ENCODE measurements at places on chromosomes 2 and 18.
A peak's percentile ranks its signal among the peaks of the same experiment; 100 is the strongest.

GRCh38 chr2:62964671-62965070 is 86.0 kb upstream of the OTX1 start:
- no peak for DNase-seq

GRCh38 chr2:6254441-6254840 is 562.3 kb downstream of the SOX11 start:
- no peak for DNase-seq

DNA sequence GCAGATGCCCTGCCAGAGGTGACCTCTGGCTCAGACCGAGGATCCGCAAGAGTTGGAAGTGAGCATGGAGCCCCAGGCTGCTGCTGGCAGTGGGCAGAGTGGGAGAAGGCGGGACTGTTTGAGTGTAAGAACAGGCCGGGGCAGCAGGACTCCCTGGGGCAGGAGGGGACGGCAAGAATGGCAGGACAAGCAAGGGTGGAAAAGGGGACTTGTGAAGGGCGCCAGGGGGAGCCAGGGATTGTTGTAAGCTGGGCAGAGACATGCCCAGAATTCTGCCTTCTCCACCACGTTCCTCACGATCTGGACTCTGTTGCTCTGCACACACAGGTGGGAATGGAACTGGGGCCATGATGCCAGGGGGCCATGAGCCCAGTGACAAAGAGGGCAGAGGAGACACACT is 72.3 kb upstream of the TMEM200C start:
- DNase-seq = no peak

DNA sequence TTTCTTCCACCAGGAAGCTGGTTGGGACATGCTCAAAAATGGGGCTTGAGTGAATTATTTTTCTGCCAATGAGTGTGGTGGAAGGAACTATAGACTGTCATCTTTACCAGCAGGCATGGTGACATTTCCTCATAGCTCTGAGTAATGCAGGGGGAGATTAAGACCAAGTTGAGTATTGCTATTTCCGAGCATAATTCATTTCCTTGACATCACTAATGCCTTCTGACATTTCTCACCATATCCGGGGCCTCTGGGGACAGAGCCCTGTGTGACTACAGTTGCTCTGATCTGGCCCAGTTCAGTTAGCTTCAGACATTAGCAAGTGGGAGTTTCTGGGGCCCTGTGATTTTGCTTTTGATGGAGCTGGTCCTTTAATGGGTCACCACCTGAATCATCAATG is 410.4 kb downstream of the MEIS1 start:
- no peak for DNase-seq

DNA sequence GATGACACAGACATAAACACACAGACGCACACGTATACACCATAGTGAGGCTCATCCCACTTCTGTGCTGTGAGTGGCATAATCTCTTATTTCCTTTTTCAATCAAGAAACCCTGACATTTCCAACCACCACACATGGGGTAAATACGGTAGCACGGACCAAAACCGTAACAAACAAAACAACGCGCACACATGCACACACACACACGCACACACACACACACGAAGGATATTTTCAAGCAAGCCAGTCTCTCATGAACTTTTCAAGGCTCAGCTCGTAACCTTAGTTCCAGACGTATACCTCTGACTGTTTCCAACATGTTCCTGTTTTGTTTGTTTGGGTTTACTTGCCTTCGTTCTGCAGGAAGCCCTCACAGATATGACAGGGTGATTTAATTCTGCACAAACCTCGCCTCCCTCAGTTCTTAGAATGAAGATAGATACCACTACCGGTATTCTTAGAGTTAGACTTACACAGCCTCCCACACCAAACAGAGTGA is 119.8 kb downstream of the BCL2 start:
- peak; percentile 71 for DNase-seq

GRCh38 chr18:32899819-32900218 is 127.0 kb upstream of the KLHL14 start:
- DNase-seq = no peak

DNA sequence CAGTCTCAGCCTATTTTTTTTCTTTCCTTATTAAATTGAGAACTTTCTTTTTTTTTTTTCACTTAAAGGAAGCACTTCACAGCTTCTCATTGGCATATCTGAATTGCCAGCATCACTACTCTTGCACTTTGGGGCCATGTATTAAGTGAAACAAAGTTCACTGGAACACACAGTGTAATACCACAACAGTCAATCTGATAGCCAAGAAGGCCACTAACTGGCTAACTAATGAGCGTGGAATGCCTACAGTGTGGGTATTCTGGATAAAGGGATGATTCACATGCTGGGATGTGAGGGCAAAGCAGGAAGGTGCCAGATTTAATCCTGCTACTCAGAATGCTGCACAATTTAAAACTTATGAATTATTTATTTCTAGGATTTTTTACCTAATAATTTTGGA is 11.7 kb upstream of the C18orf63 start:
- no peak for DNase-seq

- no peak for DNase-seq
These were observed 3.6 kb downstream of the CELF4 start for GRCh38 chr18:37561986-37562385.

- DNase-seq = no peak
These were observed 215.9 kb upstream of the HDAC4 start for GRCh38 chr2:239616729-239617128.

DNA sequence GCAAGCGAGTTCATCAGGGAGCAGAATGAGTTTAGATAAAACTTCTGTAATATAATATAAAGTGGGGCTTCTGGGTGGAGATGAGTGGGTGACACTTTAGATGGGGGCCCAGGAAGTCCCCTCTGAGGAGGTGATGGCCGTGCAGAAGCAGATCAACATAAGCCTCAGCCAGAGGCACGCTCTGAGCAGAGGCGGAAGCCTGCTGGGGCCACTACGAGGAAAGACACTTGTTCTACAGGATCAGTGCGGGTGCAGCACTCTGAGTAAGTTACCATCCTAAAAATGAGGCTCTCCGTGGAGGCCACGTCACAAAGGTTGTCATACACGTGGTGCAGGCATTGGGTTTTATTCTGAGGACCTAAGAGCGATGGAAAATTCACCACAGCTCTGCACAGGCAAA is 22.3 kb downstream of the TMEM18 start:
- peak; percentile 24 for DNase-seq

GRCh38 chr2:45898819-45899218 is 247.3 kb downstream of the PRKCE start:
- no peak for DNase-seq

DNA sequence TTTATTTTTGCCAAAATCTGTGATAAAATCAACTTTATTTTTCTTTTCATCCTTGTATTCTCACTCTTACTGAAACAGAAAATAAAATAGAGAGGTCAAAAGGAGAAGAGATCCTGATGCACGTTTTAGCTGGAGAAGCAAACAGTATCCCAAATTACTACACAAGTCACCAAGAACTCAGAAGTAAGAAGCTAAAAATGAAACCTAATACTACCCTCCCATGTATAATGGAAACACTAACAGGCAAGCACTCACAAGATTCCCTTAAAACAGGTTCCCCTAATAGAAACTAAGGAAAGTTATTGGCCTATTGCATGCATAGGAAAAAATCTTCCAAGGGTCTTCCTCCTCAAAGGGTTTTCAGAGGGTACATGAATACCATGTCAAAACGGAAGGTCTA is 927.0 kb downstream of the ERBB4 start:
- DNase-seq = no peak

- no peak for DNase-seq
These were observed 182.1 kb upstream of the ZEB2 start for GRCh38 chr2:144702051-144702450.

DNA sequence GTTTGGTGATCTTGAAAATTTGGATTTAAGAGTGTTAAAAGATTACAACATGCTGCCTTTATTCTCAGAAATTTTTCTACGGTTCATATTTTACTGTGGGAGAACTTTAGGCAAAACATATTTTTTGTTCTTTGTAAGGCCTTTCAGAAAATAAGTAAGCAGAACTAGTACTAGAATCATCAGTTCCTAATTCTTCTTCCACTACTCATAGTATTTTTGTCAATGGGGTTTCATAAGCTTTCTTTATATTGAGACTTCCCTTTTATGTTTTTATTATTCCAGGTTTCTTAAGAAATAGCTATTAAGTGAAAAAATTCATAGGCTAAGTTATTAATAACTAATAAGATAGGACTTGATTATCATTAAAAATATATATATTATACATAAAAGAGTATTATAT is 12.4 kb downstream of the UGGT1 start:
- DNase-seq = no peak

DNA sequence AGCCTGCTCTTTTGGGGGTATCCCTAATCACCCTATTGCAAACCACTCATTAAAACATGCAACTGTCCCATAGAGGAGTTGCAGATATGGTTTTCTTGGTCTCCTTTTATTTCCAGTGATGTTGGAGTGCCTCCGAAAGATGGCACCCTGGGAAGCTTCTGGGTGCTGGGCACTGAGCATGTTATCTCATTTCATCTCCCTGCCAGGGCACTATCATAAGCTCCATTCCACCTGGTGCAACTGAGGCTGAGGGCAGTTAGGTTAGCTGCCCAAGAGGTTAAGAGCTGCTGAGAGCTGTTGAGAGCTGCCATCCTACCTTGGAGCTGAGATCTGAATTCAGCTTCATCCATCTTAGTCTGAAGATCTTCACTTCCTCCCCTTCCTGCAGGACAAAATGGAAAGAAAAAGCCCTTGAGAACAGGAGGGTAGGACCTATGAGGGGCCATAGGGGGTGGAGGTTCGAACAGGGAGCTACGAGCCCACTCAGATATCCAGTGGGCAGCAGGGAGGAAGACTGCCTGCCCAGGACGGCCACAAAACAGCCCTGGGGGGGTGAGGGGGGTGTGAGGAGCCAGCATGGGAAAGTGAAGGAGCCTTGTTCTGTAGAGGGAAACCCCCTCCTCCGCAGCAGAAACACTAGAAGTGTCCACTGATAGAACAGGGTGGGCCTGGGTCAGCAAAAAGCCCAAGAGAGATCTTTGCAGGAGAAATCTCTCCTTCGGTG is 202.5 kb downstream of the ZFP36L2 start:
- DNase-seq = no peak

- no peak for DNase-seq
These were observed 173.7 kb upstream of the HNRNPA3 start for GRCh38 chr2:177038787-177039484.
